Right atrium auricular region (tissue), 2 donors: ENCODE measurements at places on chromosomes 13 and 19.

DNA sequence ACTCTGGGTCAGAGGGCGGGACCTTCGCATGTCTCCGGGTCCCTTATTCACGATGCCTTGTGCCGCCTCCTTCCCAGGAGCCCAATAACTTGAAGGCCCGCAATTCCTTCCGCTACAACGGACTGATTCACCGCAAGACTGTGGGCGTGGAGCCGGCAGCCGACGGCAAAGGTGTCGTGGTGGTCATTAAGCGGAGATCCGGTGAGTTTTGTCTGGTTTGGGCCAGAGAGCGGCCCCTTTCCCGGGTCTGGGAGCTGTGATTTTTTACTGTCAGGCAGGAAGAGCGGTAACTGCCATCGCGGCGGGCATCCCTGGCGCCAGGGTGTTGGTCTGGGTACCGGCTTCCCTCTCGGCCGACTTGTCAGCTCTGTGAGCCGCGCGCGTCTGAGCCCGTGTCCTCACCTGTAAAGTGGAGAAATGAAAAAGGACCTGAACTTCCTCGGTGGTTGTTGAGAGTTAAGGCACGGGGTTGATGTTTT lies 800 bp downstream of the RPL28 start:
- DNase-seq: no peak

- no peak for DNase-seq
Observed at GRCh38 chr13:48858122-48858902, 117.4 kb upstream of the FNDC3A start.

GRCh38 chr13:99058527-99059495 lies 80.9 kb upstream of the DOCK9 start:
- no peak for DNase-seq

- no peak for DNase-seq
Observed at GRCh38 chr13:89812856-89813255, 1534.6 kb upstream of the MIR17HG start.

DNA sequence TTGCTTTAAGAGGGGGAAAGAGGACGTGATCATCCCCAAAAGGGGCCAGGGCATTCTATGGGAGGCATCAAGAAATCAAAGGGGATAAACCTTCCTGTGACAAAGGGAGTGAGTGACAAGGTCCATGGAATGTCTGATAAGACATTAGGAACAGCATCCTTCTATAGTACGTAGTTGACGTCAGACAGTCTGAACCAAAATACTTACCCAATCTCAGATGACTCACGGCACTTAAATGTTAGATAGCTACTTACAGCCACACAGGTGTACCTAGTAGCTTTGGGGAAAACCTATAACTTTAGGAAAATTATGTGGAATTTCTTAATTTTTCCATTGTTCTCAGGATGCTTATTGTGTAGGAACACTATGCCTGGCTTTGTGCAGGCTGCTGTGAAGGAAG lies 4.9 kb downstream of the LGALS16 start:
- no peak for DNase-seq

GRCh38 chr13:83753912-83754624 lies 128.2 kb downstream of the SLITRK1 start:
- no peak for DNase-seq

- no peak for DNase-seq
Observed at GRCh38 chr13:113518076-113518803, 27.7 kb upstream of the DCUN1D2 start.

GRCh38 chr13:30274083-30274482 lies 33.3 kb downstream of the KATNAL1 start:
- DNase-seq: no peak

DNA sequence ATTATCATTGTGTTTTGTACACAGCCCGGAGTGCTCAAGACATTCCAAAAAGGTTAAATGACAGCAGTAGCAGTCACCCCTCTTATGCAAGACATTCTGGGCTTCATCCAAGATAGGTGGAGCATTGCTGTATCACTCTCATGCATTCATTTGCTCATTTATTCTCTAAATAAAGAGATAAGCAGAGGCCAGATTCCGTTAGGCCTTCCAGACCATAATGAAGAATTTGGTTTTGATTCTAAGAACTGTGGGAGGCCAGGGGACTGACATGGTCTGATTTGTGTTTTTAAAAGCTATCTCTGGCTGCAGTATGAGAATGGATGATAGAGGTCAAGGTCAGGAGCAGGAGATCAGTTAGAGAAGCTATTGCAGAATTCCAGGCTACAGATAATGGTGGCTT lies 145.8 kb downstream of the KCNRG start:
- DNase-seq: no peak

- peak; percentile 84 for DNase-seq
Observed at GRCh38 chr19:5308451-5309437, 31.9 kb downstream of the PTPRS start.

- no peak for DNase-seq
Observed at GRCh38 chr19:35872180-35872579, 3.8 kb downstream of the APLP1 start.

DNA sequence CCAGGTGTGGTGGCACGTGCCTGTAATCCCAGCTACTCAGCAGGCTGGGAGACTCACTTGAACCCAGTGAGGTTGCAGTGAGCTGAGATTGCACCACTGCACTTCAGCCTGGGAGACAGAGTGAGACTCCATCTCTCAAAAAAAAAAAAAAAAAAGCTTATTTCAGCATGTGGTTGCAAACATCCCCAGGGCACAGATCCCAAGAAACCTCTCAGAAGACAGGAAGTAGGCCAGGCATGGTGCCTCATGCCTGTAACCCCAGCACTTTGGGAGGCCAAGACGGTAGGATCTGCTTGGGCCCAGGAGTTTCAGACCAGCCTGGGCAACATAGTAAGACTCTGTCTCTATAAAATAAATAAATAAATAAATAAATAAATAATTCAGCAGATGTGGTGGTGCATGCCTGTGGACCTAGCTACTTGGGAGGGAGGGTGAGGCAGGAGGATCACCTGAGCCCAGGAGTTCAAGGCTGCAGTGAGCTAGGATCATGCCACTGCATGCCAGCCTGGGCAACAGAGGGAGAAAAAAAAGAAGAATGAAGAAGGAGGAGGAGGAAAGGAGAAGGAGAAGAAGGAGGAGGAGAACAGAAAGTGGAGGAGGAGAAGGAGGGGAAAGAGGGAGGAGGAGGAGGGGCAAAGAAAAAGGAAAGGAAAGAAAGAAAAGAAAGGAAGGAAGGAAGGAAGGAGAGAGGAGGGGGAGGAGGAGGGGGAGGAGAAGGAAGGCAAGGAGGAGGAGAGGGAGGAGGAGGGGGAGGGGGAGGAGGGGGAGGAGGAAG lies 4.3 kb upstream of the LRRC8E start:
- DNase-seq: no peak

DNA sequence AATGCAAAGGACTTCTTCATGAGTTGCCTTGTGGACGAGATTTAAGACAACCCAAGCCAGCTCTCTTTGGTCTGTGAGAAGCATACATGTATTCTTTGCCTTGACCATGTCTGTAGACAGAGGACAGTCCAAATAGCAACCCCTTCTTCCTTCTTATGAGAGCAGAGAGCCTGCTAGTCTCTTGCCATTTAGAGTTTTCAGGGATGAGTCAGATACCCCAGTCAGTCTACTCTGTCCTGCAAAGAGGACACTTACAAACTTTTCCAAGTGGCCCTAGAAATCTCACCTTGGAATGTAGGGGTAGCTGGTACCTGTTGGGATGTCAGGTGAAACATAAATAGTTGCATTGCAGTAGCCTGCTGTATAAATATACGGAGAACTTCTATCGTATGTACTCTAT lies 36.7 kb downstream of the DNAJC3 start:
- no peak for DNase-seq

GRCh38 chr13:45349438-45349837 lies 8.5 kb upstream of the TPT1 start:
- no peak for DNase-seq

- no peak for DNase-seq
Observed at GRCh38 chr13:75639454-75639853, 3.3 kb downstream of the LMO7 start.

DNA sequence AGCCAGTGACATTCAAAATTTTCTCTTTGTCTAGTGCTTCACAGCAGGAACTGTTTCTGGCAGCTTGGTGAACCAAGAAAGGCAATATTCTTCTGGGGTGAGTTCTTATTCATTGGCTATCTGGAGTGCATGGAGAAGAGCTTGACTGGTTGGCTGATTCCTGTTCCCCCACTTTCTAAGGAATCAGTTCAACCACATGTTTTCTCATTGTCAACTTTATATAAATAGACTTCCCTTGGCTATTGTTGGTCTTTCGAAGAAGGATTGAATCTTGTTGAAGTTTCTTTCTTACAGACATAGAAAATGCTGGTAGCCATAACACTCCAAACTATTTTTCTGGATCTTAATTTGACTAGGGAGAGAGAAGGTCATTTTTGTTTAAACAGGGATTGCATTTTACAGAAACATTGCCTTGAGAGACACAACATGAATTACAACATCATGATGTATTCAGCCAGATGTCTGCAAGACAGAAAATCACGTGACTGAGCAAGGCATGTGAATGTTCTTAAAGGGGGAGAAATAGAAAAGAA lies 85.2 kb downstream of the EDNRB start:
- no peak for DNase-seq

GRCh38 chr13:24179486-24179850 lies 18.9 kb downstream of the SPATA13 start:
- no peak for DNase-seq

GRCh38 chr19:30216453-30216852 lies 155.7 kb upstream of the ZNF536 start:
- no peak for DNase-seq

DNA sequence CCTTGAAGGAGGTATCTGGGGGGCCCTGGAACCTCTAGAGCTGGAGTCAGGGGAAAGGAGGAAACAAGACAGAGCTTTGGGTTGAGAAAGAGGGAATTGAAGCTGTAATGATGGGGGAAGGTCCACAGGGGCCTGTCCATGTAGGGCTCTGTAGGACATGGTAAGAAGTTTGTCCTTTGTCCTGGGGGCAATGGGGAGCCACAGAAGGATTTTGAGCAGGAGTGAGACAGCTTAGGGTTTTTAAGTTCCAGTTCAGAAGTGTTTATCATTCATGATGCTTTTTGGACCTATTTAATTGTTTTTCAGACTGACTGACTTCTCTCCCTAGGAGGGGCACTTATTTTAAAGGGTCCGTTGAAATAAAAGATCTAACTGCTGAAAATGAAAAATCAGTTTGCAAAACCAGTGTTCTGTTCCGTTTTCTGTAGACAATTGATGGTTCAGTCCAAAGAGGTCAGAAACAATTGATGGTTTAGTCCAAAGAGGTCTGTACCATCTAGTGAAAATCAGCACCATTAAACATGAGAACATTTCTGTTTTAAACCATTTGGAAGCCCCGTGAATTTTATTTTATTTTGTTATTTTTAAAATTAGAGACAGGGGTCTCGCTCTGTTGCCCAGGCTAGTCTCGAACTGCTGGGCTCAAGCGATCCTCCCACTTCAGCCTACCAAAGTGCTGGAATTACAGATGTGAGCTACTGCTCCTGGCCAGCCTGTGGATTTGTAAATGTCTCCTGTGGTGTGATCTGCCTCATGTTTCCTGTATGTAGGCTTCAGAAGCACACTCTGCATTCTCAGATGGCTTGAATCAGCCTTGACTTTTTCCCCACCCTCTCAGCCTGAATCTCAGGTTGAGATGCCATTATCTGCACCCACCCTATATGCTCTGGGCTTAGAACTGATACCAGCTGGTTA lies 8.4 kb downstream of the PLD3 start:
- DNase-seq: no peak

GRCh38 chr19:16330368-16330801 lies 5.8 kb downstream of the KLF2 start:
- peak; percentile 93 for DNase-seq

DNA sequence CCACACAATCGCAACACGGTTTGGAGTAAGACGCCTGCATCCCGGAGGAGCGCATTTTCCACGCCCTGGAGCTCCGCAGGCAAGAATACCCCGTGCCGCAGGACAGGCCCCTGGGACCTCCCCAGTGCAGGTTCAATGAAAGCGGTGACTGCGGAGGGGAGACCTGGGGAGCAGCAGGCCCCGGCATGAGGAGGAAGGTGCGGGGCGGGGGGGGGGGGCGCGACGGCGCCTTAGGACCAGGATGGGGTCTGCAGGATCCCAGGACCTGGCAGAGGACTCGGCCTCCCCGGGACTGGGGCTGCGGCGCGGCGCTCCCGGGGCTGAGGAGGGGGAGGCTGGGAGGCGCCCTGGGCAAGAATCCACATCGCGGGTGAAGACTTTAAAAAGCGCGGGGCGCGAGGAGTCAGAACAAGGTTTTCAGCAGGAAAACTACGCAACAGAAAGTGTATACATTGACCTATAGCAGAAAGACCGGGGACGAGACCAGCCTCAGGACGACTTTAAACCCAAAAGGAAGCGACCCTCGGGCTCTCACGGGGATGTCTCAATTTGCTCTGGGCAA lies 432 bp downstream of the ZNF611 start:
- DNase-seq: no peak

GRCh38 chr19:55316646-55317045 lies 8.5 kb downstream of the TMEM150B start:
- DNase-seq: no peak

- no peak for DNase-seq
Observed at GRCh38 chr19:2616741-2617392, 85.6 kb downstream of the GNG7 start.

- peak; percentile 47 for DNase-seq
Observed at GRCh38 chr13:110309661-110310524, 2.8 kb downstream of the COL4A2 start.

GRCh38 chr13:103926118-103926517 lies 859.9 kb upstream of the SLC10A2 start:
- DNase-seq: no peak

DNA sequence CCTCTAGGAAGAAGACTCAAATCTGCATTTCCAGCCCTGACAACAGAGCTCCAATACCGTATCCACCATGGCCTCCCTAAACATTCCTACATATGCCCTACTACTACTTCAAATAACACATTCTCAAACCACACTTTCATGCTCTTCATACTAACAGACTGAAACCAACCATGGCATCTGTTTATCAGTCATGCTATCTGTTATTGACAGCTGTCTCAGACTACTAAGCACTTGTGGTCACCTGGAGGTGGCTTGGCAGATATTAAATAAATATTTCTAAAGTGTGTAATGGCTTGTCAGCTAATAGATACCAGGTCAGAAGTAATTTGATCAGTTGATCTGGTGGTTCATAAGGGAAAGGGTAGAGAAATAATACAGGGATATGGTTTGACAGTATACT lies 489.1 kb downstream of the DIAPH3 start:
- no peak for DNase-seq

DNA sequence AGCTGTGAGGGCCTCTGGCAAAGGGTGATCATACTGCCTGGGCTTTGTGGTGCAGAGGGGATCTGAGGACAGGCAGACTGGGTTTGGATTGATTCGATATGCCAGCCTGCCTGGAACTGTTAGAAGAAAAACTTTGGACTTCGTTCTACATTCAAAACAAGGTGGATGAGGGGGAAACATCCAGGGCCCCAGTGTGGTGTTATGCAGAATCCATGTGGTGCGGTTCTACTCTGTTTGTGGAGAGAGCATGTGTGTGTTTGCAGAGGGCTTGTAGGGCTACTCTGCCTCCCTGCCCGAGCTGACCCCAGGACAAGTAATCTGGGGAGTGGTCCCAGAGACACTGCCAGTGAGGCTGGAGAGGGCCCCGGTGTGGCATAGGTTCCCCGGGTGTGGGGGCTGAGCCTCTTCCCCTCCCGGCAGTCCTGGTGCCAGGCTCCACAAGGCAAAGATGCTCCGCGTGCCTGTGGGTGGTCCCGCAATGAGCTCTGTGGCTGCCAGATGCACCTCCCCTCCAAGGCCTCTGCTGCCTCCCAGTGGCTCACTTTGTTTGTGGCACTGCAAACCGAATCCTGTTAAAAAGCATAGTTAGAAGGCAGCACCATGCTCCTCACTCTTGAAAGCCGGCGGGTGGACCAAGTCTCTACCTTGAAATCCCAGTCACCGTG lies 22.3 kb upstream of the TFDP1 start:
- DNase-seq: peak; percentile 62

- DNase-seq: no peak
Observed at GRCh38 chr19:19550485-19550929, 12.4 kb downstream of the CILP2 start.
